ENCODE measurements at places on chromosomes 11 and 22. TPM values are rescaled to one million over a fixed set of nuclear protein-coding genes. Genes with fewer than 3 reads are reported as not detected.

- no peak for DNase-seq
Measured at GRCh38 chr11:92166335-92166734, 58.3 kb upstream of the FAT3 start.

DNA sequence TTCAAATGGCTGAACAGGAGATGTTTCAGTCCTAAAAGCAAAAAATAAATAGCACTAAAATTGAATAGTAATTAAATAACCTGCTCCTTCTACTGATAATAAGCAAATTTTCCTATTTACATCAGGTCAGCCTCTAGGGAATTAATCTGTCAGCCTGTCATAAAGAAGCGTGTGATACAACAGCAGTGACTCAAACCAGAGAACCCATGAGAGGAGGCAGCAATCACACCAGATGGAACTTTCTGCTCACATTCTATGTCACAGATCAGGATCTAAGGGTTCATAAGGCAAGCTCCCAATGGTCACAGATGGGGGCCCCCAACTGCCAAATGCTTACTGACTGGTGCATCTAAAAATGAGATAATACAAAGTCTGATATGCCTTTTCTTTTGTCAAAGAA, 41.1 kb downstream of the RBFOX2 start:
- DNase-seq = no peak

The SLCO2B1 gene
- 7.5 TPM for polyA plus RNA-seq

GRCh38 chr11:132289590-132290256, 919.3 kb downstream of the NTM start:
- no peak for DNase-seq

The PKP3 gene
- 8.4 TPM for polyA plus RNA-seq

The PARVG gene
- polyA plus RNA-seq = 2.0 TPM

The SLC25A17 gene
- 43.0 TPM for polyA plus RNA-seq

- DNase-seq = no peak
Measured at GRCh38 chr22:41508770-41509170, 35.5 kb downstream of the POLR3H start.

- DNase-seq = no peak
Measured at GRCh38 chr22:43039800-43040199, 24.9 kb upstream of the PACSIN2 start.

DNA sequence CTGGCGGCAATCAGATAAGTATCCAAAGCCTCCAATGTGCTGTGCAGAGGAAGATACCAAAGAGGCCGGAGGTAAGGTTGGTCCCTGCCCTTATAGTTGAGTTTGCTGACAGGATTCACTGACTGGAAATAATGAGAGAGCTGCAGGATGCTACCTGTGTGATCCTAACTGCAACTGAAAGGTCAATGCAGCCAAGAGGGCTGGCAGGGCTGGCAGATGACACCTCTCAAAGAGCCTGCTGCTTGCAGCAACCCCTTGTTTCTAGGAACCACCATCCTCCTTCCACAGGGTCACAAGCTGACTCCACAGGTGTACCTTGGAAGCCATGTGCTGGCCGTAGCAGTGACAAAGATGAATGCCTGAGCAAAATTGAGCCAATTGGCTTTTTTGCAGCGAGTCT, 348.1 kb downstream of the DDX10 start:
- no peak for DNase-seq

- DNase-seq = no peak
Measured at GRCh38 chr22:42883121-42883520, 26.0 kb upstream of the ARFGAP3 start.

- DNase-seq = no peak
Measured at GRCh38 chr11:19472679-19473078, 231.9 kb upstream of the E2F8 start.

The PRG3 gene
- 0.21 TPM for polyA plus RNA-seq

- no peak for DNase-seq
Measured at GRCh38 chr11:110096496-110096895, 3.3 kb downstream of the ZC3H12C start.

The CARD18 gene
- not detected for polyA plus RNA-seq

GRCh38 chr11:93481696-93482095, 61.5 kb downstream of the SMCO4 start:
- no peak for DNase-seq

- DNase-seq = no peak
Measured at GRCh38 chr11:86938900-86939880, 16.0 kb downstream of the FZD4 start.

GRCh38 chr11:64372802-64373597, 14.0 kb downstream of the RPS6KA4 start:
- DNase-seq = no peak

DNA sequence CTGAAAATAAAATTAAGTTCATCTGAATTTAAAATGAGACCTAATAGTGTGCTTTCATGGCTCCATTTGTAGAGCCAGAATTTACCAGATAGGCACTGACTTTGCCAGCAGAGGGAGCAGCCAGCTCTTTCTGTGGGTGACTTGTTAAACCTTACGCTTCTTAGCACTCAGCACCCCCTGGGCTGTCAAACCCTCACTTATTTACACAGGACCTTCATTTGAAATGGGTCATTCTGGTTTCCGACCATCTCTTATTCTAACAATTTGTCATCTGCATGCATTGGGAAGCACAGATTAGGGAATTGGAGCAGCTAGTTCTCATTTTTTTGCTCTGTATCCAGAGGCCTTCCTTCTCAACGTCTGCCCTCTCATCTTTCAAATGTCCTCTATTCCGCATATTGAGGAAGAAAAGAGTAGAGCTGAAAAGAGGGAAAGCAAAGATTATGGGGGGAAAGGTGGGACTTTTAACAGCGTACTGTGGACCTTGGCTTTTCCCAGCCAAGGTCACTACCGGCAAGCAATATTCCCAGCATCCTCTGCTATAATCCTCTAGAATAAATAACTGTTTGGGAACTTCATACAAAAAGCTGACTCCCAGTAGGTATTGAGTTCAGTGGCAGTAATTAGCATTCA, 3.1 kb downstream of the ASRGL1 start:
- no peak for DNase-seq

DNA sequence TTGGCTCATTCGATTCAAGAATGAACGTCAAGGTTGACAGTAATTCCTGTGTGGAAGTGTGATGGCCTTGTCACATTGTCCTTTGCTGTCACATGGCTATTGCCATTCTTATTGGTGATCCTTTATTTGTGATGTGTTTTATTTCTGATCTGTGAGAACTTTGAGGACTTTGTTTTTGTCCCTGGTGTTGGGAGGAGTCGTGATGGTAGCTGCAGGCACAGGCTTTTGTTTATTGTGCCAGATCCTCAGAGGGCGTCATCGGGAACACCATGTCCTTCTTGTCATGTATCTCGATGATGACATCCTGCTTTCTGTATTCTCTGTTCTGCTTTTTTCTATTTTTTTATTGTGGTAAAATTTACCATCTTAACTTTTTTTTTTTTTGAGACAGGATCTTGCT, 5.6 kb downstream of the PICK1 start:
- no peak for DNase-seq
